Liver (tissue), 10 donors: ENCODE measurements at places on chromosomes 4 and X. TPM values are rescaled to one million over a fixed set of nuclear protein-coding genes. Genes with fewer than 3 reads are reported as not detected.

- peaks cover 8% of the 10 kb centered on the region for H3K4me1 ChIP-seq
- H3K27me3 ChIP-seq: no peaks in the 10 kb centered on the region
- DNase-seq: no peak
- no peaks in the 10 kb centered on the region for H3K36me3 ChIP-seq
- H3K27ac ChIP-seq: no peak overlapping the region
- no peak overlapping the region for H3K4me3 ChIP-seq
Observed at GRCh38 chr4:152953514-152953913, 17.4 kb downstream of the FHDC1 start.

DNA sequence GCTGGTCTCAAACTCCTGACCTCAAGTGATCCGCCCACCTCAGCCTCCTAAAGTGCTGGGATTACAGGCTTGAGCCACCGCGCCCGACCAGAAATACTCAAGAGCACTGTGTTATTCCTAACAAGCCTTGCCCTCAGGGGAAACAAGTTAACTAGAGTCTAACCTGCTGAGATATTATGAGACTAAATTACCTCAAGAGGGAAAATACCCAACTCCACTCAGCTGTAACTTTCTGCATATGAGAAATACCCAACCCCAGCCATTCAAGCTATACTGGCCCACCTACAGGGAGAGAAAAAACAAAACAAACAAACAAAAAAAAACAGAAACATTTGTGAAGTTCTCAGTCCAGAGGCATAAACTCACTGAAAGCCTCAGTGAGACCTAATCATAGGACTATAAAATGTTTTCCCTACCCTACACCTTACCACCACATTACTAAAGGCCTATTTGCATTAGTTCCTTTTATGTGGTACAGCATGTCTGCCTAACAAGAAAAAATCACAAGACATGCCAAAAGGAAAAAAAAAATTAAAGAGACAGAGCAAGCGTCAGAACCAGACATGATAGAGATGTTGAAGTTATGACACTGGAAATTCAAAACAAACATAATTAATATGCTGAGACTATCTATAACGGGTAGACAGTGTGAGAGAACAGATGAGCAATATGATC is 876.0 kb downstream of the FSTL5 start:
- no peak for DNase-seq
- no peaks in the 10 kb centered on the region for H3K4me1 ChIP-seq
- H3K27ac ChIP-seq: no peak overlapping the region
- no peaks in the 10 kb centered on the region for H3K27me3 ChIP-seq
- H3K4me3 ChIP-seq: no peak overlapping the region
- H3K36me3 ChIP-seq: no peaks in the 10 kb centered on the region

ZNF718 gene
- 6.5 TPM for total RNA-seq

SERTM2 gene
- total RNA-seq: 0.09 TPM

GRIA2 gene
- not detected for total RNA-seq

HMX1 gene
- not detected for total RNA-seq
